ENCODE measurements at places on chromosomes 7 and 10. TPM values are rescaled to one million over a fixed set of nuclear protein-coding genes. Genes with fewer than 3 reads are reported as not detected.

- no peak for DNase-seq
Observed at GRCh38 chr7:152869041-152869676, 109.6 kb downstream of the ACTR3B start.

Gene SDK1
- total RNA-seq, result 225 TPM

DNA sequence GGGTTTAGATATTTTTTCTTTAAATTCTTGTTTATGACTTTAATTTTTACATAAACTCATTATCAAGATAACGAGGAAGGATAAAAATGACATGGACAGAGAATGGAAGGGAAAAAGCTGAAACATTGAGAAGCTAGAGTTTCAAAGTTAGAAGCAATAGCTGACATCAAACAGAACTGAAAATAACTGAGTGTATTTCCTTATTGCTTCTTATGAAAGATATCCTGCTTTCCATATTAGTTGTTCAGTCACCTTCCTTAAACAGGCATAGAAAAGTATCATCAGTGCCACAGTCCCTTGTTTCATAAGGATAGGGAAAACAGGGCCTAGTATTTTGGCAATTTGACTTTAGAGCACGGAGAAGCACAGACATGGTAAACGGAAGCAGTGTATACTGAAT lies 460.5 kb upstream of the GHITM start:
- DNase-seq, result no peak

GRCh38 chr10:9922126-9922870 lies 1095.4 kb upstream of the CELF2 start:
- DNase-seq, result no peak

Gene PPP1R17
- 657 TPM for total RNA-seq

GRCh38 chr7:156124356-156124755 lies 312.1 kb upstream of the SHH start:
- no peak for DNase-seq

Gene TLL2
- 0.17 TPM for total RNA-seq

Gene BTBD16
- total RNA-seq, result 0.98 TPM

DNA sequence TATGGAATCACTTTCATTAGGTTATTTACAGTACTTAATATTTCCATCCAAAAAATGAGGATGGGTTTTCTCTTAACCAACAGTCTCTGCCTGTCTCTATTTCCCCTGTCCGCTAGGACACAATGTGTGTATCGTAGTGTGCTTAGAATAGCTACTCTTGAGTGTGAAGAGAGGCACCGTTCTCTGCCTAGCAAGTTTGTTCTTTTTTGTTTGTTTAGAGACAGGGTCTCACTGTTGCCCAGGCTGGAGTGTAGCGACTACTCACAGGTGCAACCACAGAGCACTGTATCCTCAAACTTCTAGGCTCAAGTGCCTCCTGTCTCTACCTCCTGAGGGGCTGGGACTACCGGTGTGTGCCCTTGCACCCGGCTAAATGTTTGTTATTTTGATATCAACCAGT lies 121.9 kb downstream of the ANK3 start:
- no peak for DNase-seq

DNA sequence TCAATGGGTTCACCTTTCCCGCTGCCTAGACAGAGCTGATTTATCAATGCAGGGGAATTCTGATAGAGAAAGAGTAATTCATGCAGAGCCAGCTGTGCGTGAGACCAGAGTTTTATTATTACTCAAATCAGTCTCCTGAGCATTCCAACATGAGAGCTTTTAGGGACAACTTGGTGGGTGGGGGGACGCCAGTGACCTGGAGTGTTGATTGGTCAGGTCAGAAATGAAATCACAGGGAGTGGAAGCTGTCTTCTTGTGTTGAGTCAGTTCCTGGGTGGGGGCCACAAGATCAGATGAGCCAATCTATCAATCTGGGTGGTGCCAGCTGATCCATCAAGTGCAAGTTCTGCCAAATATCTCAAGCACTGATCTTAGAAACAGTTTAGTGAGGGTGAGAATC lies 99.0 kb upstream of the CAV2 start:
- no peak for DNase-seq

- DNase-seq, result peak; percentile 10
Observed at GRCh38 chr10:43225787-43226153, 41.1 kb downstream of the RASGEF1A start.

DNA sequence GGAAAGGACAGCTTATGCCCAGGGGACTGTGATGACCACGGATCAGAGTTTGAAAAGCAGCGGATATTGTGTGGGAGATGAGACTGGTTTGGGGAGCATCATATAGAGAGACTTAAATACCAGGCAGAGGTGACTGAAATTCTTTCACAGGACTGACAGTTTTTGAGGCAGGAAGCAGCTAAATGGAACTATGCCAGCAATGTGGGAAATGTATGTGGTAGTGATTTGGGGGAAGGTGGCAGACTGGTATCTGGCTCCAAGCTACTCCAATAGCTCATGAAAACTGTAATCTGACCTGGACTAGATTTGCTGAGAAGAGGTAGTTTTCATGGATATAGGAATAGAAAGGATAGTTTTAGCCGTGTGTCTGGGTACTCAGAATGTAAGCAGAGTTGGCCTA lies 592.6 kb downstream of the REEP3 start:
- no peak for DNase-seq

DNA sequence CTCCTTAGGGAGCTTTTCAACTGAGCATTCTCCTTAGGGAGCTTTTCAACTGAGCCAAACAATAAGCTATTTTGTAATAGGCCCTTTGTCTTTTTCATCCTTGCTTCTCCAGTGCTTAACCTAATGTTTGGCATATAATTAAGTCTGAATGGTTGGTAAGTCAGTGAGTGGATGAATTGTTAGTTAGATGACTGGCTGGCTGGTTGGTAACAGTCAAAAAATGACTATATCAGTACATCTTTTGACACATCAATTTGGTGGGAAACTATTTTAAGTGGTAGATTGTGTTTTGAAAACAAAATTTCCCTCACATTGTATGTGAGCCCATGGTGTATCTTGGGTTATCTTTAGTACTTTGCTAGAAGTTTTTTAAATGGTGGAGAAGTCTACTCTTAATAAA lies 16.4 kb downstream of the ING3 start:
- DNase-seq, result no peak

GRCh38 chr7:25789701-25790640 lies 362.0 kb upstream of the NFE2L3 start:
- no peak for DNase-seq

- no peak for DNase-seq
Observed at GRCh38 chr10:21827308-21827707, 176.2 kb downstream of the DNAJC1 start.

DNA sequence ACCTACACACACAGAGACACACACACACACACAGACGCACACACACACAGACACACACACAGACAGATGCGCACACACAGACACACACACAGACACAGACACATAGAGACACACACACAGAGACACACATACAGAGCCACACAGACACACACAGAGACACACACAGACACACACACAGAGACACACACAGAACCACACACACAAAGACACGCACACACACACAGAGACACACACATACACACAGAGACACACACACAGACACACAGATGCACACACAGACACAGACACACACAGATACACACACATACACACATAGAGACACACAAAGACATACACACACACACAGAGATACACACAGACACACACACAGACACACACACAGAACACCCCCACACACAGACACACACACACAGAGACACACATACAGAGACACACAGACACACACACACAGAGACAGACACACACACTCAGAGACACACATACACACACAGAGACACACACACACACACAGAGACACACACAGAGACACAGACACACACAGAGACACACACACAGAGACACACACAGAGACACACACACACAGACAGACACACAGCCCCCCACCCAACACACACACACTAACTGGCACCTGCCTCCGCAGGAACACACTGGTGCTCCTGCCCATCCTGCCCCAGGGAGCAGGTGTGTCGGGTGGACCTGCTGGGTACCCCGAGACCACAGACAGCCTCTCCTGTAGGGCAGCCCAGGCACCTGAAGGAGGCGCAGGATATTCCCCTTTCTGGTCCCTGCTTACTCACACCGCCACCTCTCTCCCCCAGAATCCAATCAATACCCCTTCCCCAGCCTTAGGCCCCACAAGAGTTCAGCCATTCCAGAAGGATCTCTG lies 5.4 kb upstream of the FZD9 start:
- DNase-seq, result no peak

Data from glutamatergic neuron (in vitro differentiated cells).